M059J (cell line): ENCODE measurements at places on chromosomes 1 and 21. TPM values are rescaled to one million over a fixed set of nuclear protein-coding genes. Genes with fewer than 3 reads are reported as not detected.
A peak's percentile ranks its signal among the peaks of the same experiment; 100 is the strongest.

GRCh38 chr1:60133000-60133673 is 59.6 kb upstream of the C1orf87 start:
- peak; percentile 88 for DNase-seq

DNA sequence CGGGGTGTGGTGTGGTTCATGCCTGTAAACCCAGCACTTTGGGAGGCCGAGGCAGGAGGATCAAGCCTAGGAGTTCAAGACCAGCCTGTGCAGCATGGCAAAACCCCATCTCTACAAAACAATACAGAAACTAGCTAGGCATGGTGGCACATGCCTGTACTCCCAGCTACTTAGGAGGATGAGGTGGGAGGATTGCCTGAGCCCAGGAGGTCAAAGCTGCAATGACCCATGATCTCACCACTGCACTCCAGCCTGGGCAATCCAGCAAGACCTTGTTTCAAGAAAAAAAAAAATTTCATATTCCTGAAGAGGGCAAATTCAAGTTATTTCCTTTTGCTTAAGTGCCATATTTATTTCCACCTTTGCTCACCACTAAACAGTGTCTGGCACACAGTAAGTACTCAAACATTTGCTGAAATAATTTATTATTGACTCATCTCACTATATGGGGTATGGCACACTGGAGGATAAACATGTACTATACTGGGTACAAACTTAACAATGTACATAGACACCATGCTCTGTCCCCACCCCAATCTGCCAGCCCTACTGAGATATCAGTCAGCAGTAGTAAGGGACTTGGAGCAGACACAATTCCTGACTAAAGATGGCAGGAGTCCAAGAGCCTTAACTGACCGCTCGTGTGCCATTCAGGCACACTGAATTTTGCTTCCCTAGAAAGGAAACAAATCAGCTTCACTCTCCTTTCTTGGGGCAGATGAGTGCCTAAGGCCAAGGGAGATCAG is 15.5 kb downstream of the MEAF6 start:
- DNase-seq = peak; percentile 88

- DNase-seq = no peak
Observed at GRCh38 chr1:155526356-155526755, 36.2 kb downstream of the ASH1L start.

Gene TAS1R1
- total RNA-seq = 0.27 TPM in 1 of 2 replicates, not detected in the other

Gene GPR3
- total RNA-seq = 2.0 and 2.6 TPM in 2 replicates
